ENCODE measurements at places on chromosomes 6 and 20.
A peak's percentile ranks its signal among the peaks of the same experiment; 100 is the strongest.

DNA sequence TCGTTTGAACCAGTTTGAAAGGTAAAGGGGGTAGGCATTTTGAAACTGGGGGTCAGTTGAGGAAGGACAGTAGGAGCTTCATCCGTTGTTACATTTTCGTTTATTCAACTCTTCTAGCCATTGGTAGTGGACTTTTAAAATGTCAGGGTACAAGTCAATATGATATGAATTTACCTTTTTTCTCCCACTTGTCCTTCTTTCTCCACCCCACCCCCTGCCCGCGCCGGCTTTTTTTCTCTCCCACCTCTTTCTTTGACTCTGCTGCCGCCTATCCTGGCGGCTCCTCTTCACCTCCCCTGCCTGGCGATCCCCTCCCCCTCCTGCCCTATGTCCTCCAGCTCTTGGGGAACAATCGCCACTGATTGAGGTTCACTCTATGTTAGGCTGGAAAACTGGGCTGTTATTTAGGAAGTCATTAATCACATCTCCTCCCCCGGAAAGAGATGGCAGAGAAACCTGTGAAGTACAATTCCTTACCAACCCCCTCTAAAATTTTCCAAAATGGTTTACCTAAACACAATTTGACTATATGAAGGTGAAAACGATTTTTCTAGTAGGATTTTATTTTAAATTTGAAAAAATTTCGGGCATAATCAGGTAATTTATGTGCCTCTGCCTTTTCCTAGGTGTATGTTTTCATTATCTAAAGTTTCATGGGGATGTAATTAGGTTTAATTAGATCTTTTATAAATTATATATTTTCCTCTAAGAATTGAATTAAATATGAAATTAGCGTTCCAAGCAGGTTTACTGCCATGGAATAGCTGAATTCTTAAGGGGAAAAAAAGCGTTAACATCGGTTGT, 778 bp upstream of the LIN28B start:
- DNase-seq = no peak

GRCh38 chr6:169665289-169665688, 36.5 kb downstream of the WDR27 start:
- no peak for DNase-seq

GRCh38 chr20:31722257-31723068, at the start of gene BCL2L1:
Gene BCL2L1 (minus strand): TSS chr20:31722868. CDS start chr20:31722218, 650 bp downstream.
- peak; percentile 66 for DNase-seq

DNA sequence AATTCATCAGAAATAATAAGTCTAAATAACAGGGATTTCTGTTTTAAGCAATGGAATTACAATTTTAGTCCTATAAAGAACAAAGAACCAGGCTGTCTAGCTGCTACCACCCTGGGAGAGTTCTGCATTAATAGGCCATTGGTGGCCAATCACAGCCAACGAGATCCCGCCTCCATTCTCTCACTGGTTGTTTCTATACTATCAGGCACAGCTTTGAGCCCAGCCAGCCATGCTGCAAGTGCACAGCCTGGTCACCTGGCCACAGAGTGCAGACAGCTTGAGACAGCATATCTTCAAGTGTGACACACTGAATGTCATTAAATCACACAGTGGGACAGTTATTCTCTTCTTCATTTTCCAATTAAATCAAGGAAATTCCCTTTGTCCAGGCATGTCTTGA, 16.1 kb upstream of the RAB22A start:
- no peak for DNase-seq

- no peak for DNase-seq
These were observed 230.9 kb upstream of the MOCS1 start for GRCh38 chr6:40165036-40165709.

DNA sequence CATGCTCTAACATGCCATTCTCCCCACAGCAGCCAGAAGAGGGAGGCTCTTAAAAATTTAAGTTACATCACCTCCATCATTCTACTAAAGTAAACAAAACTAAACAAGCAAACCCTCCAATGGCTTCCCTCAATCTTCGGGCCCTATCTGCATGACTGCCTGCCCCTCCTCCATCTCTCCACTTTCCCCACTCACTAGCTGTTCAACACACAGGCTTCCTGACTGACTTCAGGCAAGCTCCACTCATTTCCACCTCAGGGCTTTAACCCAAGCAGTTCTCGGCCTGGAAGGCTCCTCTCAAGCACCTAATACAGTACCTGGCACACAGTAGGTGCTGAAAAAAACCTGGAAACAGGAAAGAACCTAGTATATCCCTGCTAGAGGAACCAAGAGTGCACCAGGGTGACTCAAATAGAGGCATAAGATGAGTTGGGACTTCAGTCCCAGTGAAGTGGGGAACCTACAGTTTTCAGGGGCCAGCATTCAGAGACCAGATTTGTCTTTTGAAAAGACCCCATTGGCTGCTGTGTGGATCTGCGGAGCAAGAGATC, 2.8 kb downstream of the AHCY start:
- DNase-seq = no peak

- DNase-seq = no peak
These were observed 749 bp downstream of the FRK start for GRCh38 chr6:116059713-116060571.

Measured in stimulated activated CD4-positive, alpha-beta T cell treated with anti-CD3 and anti-CD28 coated beads, Interleukin-15, amount 100 ng/mL, for 1 hour (primary cell).